ENCODE measurements at places on chromosomes 6 and 20.

GRCh38 chr6:129211626-129212025 lies 328.7 kb downstream of the LAMA2 start:
- no peak for DNase-seq

DNA sequence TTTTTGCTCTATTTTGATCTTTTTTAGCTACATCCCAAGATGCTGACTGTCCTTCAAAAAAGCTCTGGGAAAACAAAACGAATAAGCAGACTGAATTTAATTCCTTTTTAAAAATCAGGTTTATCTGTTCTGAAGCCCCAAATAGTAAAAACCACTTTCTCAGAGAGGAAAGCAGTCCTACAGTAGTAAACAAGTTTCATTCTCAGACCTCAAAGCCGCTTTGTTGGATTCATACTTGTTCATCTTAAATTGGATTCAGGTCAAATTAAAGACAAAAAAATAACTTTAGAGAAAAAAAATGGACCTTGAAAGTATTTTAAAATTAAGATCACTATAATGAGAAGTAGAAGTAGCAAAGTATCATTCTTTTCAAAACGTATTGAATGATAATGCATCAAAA lies 96.1 kb upstream of the THEMIS start:
- no peak for DNase-seq

GRCh38 chr6:132952986-132953385 lies 138.6 kb downstream of the RPS12 start:
- no peak for DNase-seq

DNA sequence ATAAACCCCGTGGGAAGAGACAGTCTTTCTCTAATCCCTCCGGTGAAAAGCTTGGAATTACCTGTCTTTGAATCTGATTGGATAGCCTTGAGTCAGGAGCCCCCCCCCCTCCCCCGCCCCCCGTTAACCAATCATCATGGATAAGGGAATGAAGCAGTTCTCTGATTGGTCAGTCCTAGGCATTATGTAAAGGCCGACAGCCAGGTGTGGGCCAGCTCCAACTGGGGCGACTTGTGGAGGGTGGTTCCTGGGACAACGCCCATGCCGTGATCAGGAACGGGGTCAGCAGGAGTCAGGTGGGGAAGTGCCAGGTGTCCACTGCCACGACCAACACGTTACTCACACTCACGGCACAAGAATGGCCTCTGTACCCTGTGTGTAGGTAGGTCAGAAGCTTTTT lies 406.8 kb upstream of the SULF2 start:
- DNase-seq = no peak

GRCh38 chr6:30129265-30130178 lies 6.4 kb upstream of the TRIM40 start:
- no peak for DNase-seq

GRCh38 chr6:81589465-81590313 lies 162.8 kb downstream of the TENT5A start:
- DNase-seq = peak; percentile 3

GRCh38 chr6:16670617-16671051 lies 90.6 kb downstream of the ATXN1 start:
- no peak for DNase-seq

GRCh38 chr6:109456111-109456583 lies 575 bp upstream of the MICAL1 start:
- DNase-seq = no peak

DNA sequence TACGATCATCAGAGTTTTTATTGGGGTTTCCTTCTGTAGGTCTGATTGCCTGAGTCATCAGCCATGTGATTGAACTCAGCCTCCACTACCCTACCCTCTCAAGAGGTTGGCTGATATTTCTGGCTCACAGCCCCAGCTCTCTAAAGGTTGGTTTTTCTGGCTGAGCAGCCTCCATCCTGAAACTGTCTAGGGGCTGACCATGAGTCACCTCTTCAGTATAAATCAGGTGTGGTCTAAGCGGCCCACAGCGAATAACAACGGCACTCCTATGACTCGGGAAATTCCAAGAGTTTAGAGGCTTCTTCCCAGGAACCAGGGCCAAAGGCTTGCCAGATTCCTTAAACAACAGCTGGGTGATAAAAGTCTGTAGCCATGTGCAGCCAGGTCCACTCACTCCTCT lies 115.5 kb downstream of the SOD2 start:
- no peak for DNase-seq

DNA sequence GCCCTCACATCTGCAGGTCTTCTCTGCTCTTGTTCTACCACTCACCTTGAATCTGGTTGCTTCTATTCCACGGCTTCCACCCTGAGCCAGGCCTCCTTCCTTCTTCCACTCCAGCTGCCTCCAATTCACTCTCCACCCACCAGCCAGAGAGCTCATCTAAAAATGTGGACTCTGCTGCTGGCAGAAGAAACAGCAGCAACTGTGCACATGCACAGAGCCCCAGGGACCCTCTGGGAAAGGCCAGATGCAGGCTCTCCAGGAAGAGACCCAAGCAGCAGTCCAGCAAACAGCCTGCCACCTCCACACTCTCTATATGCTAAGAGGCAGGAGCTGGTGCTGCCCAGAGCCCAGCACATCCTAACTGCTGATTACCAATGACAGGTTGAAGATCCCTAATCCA lies 162.6 kb upstream of the TOP1 start:
- no peak for DNase-seq

DNA sequence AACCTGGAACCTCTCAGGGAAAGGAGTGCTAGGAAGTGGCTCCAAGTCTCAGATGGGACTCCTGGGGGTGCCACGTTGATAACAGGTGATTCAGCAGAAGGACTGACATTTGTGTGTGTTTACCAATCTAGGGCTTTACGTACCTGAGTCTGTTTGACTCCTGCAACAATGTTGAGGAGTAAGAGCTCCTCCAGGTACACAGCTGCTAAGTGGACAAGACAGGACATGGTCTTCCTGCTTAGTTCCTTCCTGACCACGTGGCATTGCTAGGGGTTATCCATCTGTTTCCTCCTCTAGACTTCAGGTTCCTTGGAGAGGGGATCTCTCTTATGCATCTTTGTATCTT lies 164.5 kb upstream of the SLC24A3 start:
- DNase-seq = no peak
